Activated CD4-positive, alpha-beta T cell treated with anti-CD3 and anti-CD28 coated beads, Interleukin-2, amount 50 U/mL, for 24 hours (primary cell): ENCODE measurements at places on chromosomes 6 and 20.

DNA sequence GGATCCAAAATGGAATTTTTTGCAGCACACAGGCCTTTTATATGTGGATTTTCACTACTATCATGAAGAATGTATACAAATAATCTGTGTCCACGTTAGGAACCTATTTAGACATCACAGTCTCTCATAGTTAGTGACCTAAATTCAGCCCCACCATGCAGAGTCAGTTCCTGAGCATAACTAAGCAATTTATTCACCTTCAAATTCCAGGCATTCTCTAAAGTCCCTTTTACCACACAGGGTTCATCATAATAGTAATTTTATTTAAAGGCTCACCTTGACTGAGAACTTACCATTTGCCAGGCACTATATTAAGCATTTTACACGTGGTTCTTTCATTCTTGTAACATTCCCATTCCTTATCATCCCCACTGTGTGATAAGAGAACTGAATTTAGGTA is 353.8 kb downstream of the ARHGAP18 start:
- no peak for DNase-seq

DNA sequence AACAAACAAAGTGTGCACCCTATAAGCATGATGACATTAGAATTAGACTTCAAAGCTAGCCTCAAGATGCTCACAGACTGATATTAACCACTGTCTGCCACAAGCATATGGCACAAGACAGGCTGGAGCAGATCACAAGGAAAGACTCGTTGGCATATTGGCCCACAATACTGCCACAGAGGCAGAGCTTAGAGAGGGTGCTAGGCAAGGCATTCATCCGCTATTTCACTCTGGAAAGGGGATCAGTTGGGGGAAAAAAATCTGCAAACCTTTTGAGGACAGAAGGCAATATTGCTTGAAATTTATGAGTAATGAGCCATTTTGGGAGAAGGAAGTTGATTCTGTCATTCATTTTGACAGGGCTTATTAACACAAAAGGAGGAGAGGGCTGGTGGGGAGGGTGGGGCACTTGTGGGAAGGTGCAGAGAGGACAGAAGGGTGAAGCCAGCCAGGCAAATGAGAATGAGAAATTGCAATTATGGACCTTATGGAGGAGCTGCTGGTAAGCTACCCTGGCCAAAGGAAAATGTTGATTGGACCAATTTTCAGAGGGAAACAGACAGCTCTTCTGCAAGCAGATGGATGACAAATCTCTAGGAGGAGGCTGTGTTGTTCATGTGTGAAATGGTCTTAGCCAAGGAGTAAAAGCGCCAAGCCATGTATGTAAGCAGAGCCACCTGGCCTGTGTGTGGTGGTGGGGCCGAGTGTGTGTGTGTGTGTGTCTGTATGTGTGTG is 187.7 kb downstream of the GMPR start:
- no peak for DNase-seq

- DNase-seq, result no peak
Measured at GRCh38 chr6:167226383-167226685, 64.8 kb upstream of the UNC93A start.

GRCh38 chr6:98970469-98970868 is 22.7 kb upstream of the FBXL4 start:
- no peak for DNase-seq

GRCh38 chr6:106574741-106575458 is 54.4 kb downstream of the RTN4IP1 start:
- no peak for DNase-seq

DNA sequence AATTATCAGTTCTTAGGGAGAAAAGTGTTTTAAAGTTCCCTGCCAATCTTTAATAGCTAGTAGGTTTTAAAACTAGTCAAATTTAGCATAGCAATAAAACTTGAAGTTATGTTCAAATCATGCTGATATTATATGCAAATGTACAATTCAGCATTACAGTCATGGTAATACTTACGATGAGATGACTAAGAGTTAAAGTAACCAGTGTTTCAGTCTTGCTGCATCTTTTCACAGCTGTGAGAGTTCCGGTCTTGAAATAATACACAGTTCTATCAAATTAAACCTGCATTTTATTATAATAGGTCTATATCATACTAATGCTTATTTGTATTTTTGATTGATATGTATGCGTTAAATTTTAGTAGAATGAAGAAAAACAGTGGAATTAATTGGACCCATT is 26.1 kb downstream of the POPDC3 start:
- no peak for DNase-seq

GRCh38 chr6:82597201-82597600 is 233.6 kb downstream of the TPBG start:
- DNase-seq, result no peak

DNA sequence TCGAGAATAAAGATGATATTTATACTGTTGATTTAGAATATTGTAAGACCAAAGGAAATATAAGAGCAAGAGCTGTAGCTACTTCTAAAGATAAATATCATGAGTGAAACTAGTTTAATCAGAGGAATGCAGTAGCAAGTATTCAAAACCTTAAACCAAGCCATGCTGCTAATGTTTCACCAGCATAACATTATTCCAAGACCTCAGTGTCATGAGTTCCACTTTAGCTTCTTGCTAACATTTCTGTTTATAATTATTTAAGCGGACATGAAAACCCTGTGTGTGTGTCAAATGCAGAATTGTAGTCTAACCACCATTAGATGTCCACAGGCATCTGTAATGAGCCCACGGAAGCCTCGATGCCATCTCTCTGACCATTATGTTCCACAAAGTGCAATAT is 752.6 kb upstream of the MARCKS start:
- DNase-seq, result no peak

DNA sequence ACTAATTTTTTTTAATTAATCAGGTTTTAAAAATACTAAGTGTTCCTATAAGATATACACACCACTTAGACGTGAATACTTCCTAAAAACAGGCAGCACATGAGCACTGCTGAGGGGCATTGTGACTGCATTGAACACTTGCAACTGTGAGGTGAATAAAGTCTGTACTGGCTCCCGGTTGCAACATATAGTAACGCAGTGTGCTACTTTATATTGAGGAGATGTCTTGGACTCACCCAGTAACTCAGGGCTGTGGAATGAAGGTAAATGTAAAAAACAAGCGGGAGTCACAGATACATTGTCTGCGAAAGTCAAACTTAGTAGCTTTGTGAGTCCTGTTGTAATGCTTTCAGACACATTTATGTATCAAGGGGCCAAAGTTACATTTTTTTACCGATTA is 17.0 kb upstream of the HLA-A start:
- DNase-seq, result no peak

- DNase-seq, result no peak
Measured at GRCh38 chr6:170101281-170102035, 189.4 kb downstream of the DLL1 start.
